Lower leg skin (tissue), 4 donors: ENCODE measurements at places on chromosomes 1 and 21.

- no peak for DNase-seq
Observed at GRCh38 chr1:185696422-185697150, 37.6 kb upstream of the HMCN1 start.

DNA sequence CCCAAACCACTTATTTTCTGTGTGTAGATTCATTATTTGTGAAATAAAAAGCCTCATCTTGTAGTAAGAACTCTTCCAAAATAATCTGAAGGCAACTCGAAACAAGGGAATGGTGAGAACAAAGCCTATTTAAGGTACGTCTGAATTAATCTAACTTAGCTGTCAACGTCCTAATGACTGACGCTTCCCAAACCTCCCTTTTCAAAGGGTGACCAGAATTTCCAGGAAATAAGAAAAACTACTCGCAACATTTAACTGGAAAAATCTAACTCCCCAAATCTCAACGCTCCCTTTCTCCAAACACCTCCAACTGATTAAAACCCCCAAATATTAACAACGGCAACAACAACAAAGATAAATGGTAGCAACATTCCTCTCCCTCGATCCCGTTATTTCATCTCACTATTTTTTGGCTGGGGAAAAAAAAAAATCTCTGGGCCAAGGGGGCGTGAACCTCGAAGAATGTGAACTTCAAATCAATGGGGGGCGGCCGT is 693 bp downstream of the SRSF10 start:
- no peak for DNase-seq

GRCh38 chr1:215682232-215682631 is 115.1 kb downstream of the KCTD3 start:
- DNase-seq: no peak

- DNase-seq: no peak
Observed at GRCh38 chr1:180175291-180175690, 20.6 kb downstream of the QSOX1 start.

DNA sequence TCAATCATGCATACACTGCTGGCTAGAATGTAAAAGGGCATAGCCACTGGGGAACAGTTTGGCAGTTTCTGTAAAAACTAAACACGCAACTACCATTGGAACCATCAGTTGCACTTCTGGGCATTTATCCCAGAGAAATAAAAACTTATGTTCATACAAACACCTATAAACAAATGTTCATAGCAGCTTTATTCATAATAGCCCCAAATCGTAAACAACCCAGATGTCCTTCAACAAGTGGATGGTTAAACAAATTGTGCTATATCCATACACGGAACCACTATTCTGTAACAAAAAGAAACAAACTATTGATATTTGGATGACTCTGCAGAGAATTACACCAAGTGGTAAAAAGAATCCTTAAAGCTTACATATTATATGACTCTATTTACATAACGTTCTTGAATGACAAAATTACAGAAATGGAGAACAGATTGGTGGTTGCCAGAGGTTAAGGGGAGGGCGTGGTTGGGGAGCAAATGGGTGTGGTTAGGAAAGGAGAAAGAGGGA is 22.8 kb downstream of the LACTBL1 start:
- DNase-seq: no peak

- no peak for DNase-seq
Observed at GRCh38 chr21:36962098-36962780, 4.2 kb downstream of the HLCS start.
